ENCODE measurements at places on chromosomes 1 and 21.

DNA sequence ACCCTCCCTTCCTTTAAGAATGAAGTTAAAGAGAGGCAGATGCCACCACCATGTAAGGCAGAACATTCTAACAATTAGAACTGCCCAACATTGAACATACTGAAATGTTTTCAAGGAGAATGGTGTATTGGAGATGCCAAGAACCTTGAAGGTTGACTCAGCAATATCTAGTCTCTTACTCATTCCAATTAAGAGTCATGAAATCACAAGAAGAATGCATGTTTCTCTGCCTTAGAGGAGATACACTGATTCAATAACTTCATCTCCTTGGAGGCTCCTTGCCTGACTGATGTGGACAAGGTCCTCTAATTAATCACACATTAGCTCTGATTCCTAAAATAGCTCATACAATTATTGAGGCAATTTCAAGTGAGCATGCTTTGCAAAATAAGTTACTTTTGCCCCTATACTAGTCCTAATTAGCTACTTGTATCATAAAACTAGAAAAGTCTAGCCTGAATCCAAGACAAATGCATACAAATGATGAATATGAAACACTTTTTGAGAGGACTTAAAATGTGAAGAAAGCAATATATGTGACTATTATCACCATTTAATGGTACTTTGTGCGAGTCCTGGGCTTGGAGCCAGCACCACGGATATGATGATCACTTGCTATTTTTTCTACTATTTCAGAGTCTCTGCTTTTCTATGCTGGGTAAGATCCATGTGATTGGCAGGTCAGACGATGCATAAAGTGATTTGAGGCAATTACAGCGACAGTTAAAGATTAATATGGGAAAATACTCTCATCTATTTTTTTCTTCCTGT lies 114.5 kb downstream of the DSCAM start:
- no peak for DNase-seq

GRCh38 chr1:28028873-28029654 lies 59.3 kb downstream of the EYA3 start:
- no peak for DNase-seq

- DNase-seq: no peak
Measured at GRCh38 chr21:26572076-26572701, 897 bp downstream of the CYYR1 start.

GRCh38 chr1:166113031-166113430 lies 53.8 kb downstream of the FAM78B start:
- DNase-seq: no peak

GRCh38 chr1:230122366-230123279 lies 55.6 kb downstream of the GALNT2 start:
- no peak for DNase-seq

DNA sequence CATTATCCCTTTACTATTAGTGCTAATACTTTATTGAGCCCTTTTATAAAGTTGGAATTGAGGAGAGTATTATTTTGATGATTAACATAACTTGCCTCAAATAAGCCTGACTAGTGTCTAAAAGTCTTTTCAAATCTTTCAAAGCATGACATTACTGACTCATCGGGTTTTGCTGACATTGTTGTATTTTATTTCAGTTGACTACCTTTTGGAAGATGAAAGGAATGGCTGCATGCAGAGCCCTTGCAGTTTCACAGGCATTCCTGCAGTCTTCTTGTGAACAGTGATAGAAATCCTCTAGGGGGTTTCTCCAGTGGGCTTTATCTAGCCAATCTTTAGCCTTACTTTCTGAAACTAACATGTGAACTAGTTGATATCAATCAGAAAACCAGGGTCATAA lies 43.0 kb upstream of the TMEM61 start:
- no peak for DNase-seq

- DNase-seq: no peak
Measured at GRCh38 chr1:177954076-177954475, 15.8 kb downstream of the SEC16B start.

GRCh38 chr1:94236630-94237290 lies 624 bp downstream of the ARHGAP29 start:
- DNase-seq: no peak

DNA sequence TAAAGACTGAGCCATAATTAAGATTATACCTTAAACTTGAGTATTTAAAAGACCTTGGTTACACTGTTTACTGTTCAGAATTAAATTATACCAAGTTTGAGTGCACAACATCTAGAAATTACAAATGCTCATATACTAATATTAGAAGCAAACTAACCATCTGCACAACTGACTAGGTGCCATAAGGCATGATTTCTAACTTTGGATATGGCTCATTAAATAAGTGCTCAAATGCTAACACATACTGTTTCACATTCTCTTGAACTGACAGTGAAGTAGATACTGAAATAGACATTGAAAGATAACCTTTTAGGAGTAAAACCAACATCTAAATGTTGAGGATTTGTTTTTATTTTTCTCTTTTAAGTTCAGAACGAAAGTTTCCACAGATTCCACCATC lies 74.1 kb downstream of the PRKAA2 start:
- no peak for DNase-seq
